Small intestine (tissue), 16 donors: ENCODE measurements at places on chromosomes 7 and 10. TPM values are rescaled to one million over a fixed set of nuclear protein-coding genes. Genes with fewer than 3 reads are reported as not detected.

FAM20C gene
- polyA plus RNA-seq, result 35.1 TPM

OR2A42 gene
- polyA plus RNA-seq, result not detected

AKR1C2 gene
- 97.3 TPM for polyA plus RNA-seq

- no peak for DNase-seq
These were observed at the start of gene INPP5A for GRCh38 chr10:132537684-132538001. TSS of gene INPP5A (plus strand) at chr10:132537787. CDS start at chr10:132538097, 310 bp downstream.

- DNase-seq, result no peak
These were observed 18.6 kb upstream of the GATA3 start for GRCh38 chr10:8035641-8036470.

DNA sequence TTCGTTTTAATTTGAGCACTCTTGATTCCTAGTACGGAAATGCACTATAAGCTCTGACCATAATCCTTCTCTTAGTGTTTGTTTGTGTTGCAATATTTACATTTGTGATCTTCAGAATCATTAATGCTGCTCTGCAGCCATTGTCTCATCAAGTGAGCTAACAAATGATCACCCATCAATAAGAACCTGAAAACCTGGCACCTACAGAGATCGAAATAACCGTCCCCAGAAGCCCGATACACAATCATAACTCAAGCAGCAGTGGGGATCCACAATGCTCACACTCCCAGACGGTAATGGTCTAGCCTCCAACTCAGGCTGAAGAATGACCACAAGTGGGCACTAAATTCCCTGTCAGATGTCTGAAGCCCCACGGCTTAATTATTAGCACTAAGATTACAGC, 156.0 kb upstream of the NFE2L3 start:
- peak; percentile 50 for DNase-seq

- DNase-seq, result no peak
These were observed 840.3 kb downstream of the CNTNAP2 start for GRCh38 chr7:146956853-146957252.

- DNase-seq, result no peak
These were observed 188.1 kb upstream of the PDE1C start for GRCh38 chr7:32258265-32258664.

- DNase-seq, result no peak
These were observed 57.3 kb downstream of the NRP1 start for GRCh38 chr10:33277135-33277536.

DNA sequence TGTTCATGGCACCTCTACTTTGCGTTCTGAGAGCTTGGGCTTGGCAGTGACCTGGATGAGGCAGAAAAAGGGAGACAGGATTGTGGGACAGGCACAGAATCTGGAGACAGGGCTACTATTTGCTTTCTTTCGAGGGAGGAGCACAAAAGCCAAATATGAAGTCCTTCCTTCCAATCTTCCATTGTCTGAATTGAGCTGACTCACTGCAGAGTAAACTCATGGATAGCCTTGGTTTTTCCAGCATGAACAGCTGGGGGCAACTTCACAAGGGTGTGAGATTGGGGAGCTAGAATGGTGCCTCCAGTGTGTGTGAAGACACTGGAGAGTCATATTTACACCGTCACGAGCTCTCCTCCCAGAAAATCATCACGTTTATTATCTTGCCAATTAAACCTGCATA, 55.6 kb upstream of the NRP1 start:
- no peak for DNase-seq

DNA sequence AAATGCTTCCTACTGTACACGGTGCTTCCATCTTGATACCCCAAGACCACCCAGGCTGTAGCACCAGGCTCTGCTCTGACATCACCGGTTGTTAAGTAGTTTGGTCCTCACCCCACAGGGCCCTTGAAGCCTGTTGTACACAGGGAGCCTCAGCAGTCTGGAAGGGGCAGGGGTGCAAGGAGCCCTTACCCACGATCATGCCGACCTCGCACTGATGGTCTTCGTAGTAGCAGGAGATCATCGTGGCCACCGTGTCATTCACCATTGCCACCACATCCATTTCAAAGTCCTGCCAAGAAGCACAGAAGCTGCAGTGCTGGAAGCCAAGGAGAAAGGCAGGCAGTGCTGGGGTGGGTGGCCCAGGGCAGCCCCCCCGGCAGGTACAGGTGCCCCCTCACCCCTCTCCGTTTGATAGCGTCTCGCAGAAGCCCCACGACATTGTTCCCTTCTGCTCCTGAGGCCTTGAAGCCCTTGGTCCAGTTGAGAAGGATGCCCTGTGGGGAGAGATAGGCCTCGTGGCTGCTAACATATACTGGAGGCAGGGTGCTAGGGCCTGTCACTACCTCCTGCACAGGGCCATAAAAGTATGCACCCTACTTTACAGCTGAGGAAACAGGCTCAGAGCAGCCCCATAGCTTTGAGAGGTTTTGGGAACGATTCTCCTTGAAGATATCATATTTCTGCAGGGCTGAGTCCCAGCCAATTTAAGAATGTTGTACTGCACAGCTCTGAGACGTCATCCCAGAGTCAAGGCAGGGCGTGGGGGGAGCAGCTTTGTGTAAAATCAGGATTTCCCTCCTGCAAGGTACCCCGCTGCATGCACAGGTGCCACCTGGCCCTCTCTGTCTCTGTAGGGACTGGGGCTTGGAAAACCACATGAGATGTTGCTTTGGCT, 8.7 kb upstream of the MYL7 start:
- DNase-seq, result no peak

DNA sequence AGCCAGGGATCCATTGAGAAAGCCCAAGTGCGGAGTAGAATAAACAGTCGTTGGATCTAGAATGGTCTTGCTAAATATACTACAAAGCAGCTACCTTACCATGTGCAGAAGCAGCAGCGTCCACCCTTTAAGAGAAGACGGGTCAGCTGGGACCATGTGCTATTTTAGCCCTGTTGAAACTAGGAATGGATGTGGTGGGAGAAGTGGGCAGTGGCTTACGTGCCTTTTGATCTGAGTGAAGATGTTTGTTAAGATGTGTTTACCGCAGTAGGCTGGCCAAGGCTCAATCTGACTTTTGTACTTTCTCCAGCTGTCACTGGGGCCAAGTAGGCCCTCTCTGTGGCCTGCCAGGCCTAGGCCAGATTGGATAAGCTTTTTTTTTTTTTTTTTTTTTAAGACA, 9.2 kb downstream of the HABP2 start:
- DNase-seq, result no peak

- DNase-seq, result no peak
These were observed 21.5 kb downstream of the CHST3 start for GRCh38 chr10:71985542-71986250.

DNA sequence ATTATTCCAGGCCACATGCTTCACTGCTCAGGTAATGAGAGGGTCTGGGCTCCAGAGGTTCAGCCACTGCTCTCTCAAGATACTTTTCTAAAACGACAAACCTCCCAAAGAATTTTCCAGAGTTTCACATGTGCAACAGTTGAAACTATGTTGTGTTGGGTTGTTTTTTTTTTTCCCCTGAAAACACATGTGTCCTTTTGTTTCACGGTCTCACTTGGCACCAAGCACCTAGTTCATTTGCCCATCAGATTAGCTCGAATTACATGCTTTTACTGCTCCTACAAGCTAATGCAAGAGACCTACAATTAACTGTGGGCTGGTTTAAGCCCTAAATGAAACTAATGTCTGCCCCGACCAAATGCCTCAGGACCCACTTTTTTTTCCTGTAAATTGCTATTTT, 313.3 kb downstream of the FGFR2 start:
- DNase-seq, result peak; percentile 75

- DNase-seq, result no peak
These were observed 794.6 kb upstream of the LRRN3 start for GRCh38 chr7:110296321-110296720.

DNA sequence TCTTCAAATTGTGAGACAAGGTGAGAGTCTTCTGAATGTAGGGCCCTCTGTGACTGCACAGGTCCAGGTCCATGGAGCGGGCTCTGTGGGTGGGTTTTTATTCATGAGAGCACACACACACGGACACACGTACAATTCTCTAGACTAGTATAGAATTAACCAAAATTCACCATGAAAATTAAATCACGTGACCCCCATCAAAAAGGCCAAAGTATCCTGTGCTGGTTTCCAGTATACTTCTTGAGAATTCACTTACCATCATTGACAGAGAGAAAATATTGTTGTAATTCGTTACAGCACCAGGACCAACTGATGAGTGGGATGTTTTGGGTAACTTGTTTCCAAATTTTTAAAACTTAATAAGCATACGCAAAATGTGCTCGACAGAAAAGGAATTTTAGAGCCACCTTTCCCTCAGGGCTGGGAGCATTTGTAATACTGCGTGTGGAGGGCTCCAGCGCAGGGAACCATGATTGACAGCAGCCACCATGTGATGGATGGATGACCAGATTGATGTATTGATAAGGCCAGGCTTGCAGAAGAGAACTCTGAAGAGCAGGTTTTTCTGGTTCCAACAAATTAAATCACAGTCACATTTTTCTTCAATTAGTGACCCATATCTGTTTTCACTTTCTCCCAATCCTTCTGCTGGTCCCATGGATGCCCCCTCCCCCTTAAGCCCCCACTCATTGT, 14.9 kb upstream of the DNTT start:
- no peak for DNase-seq

GRCh38 chr10:13775786-13776775, 189.3 kb downstream of the PRPF18 start:
- DNase-seq, result no peak

DNA sequence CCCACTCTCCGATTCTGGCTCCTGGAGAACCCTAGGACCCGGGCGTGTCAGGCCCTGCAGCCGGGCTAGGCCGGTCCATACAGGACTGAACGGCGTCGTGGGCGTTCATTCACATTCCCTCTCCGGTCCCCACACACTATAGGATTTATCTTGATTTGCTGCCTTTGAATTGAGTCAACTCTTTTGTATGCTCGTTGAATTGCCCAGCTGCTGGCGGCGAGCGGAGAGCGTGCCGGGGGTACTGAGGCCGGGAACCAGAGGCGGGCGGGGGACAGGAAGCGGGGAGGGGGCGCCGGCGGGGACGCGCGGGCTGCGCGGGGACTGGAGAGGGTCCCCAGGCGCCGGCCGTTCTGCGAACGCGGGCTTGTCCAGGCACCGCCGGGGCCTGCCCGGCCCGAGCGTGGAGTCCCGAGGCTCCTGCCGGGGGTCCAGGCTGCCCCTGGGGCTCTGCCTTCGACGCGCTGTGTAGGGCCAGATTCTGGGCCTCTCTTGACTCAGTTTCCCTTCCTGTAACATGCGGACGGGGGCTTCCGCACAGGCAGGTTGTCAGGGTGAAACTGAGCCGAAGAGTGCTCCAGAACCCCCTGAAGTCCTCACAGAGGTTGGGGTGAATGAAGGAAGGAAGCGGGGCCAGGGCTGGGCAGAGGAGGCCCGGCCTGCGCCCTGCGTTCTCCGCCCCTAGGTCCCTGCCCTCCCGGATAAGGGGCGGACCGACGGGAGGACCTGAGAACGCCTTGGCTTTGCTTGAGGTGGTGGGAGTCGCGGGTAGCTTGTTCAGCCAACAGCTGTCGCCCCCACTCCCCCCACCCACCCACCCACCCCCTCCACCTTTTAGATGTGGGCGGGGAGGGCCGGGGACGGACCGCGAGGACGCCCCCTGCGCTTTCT, 769 bp upstream of the ELFN1 start:
- DNase-seq, result peak; percentile 17

DNA sequence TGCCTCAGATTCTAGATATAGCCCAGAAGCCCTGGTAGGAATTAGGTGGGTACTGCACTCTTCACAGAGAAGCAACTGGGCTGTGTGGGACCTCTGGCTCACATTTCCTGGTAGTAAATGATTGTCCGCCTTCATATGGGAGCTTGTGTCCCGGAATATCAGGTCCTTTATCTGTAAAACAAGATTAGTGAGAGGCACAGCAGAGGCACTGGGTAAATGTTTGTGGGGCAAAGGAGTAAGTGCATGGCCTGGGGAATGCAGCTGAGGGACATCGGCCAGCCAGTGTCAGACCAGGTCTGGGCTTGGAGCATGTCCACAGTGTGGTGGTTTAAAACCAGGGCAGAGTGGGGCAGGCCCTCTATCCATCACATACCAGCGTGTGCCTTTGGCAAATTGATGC, 323.3 kb upstream of the ZMIZ1 start:
- DNase-seq, result peak; percentile 10

DNA sequence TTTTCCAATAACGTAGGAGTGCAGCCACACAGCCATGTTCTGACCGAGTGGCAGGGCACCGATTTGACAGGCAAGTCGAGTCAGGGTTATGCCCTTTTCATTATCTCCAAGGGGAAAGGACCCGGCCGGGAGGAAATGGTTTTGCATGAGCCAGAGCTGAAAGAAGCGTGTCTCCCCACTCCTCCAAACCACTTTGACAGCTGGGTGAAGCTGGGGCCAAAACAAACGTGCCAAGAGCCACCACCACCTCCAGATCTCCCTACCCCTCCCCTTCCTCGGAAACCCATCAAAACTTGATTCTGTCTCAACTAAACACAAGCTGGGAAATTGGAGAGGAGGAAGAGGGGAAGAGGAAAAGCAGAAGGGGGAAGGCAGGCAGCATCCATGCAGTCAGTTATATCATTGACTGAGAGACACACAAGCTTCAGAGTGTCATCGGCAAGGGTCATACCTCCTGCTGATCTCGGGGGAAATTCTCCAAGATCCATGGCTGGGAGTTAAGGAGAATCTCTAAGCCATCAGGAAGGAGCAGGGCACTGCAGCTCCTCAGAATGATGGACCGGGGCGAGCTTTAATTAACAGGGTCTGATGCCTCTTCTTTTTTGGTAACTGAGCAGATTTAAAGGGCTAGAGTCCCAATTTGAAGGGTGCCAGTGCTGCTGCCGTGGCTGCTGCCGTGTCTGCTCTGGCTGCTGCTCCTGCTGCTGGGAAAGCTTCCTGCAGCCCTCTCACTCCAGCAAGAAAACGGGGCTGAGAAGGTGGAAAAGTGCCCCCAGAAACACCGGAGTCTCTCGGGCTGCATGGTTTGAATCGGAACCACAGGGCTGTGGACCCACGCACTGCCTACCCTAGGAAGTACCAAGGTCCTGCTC, 34.7 kb upstream of the CALN1 start:
- no peak for DNase-seq

DNA sequence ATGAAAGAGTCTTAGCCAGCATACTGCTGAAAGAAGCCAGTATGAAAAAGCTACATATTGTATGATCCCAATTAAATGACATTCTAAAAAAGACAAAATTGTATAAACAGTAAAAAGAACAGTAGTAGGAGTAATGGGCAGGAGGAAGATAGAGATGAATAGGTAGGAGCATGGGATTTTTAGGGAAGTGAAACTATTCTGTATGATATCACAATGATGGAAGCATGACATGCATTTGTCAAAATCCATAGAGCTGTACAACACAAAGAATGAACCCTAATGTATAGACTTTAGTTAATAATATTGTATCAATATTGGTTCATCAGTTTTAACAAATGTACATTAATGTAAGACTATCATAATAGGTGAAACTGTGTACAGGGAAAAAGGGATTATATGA, 147.9 kb downstream of the IMMP2L start:
- DNase-seq, result no peak

DNA sequence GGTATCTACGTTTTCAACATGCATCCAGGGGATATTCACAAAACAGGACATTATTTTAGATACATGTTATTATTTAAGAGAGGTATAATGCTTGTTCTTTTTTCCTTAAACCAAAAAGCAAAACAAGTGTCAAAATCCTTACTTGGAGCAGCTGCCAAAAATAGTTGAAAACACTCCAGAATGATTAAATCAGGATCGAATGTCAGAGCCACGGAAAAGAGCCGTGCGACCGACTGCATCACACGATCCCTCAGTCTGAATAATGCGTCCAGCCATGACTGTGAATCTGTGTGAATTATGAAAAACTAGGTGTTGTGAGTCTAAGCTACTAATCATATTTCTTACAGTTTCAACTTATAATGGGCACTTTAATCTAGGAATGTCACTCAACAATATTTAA, 126.0 kb downstream of the PARD3 start:
- no peak for DNase-seq

- no peak for DNase-seq
These were observed 299.6 kb downstream of the ADK start for GRCh38 chr10:74450602-74451001.
